ENCODE measurements at places on chromosomes 13 and 19.
A peak's percentile ranks its signal among the peaks of the same experiment; 100 is the strongest.

DNA sequence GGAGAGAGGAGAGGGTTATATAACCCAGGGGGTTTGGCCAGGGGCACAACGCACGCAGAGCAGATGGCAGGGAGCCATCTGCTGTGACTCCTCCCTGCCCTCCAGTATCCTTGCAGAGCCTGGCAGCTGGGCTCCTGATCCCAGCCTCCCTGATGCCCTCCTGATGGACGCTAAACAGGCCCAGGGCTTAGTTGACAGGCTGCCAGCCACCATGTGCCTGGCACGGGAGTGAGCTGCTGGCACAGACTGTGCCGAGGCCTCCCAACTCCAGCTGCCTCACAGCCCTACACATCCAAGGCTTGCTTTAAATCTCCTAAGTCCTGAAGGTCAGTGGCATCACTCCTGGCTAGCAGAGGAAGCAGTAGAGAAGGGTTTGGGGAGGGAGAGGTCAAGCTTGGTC is 16.7 kb downstream of the SYDE1 start:
- no peak for DNase-seq

- no peak for DNase-seq
Observed at GRCh38 chr13:51243832-51244231, 21.6 kb downstream of the FAM124A start.

- peak; percentile 49 for DNase-seq
Observed at GRCh38 chr19:343941-344624, 513 bp downstream of the MIER2 start.

GRCh38 chr13:86510792-86511191 is 711.6 kb upstream of the SLITRK6 start:
- no peak for DNase-seq

- no peak for DNase-seq
Observed at GRCh38 chr13:33782631-33783030, 35.3 kb upstream of the RFC3 start.

DNA sequence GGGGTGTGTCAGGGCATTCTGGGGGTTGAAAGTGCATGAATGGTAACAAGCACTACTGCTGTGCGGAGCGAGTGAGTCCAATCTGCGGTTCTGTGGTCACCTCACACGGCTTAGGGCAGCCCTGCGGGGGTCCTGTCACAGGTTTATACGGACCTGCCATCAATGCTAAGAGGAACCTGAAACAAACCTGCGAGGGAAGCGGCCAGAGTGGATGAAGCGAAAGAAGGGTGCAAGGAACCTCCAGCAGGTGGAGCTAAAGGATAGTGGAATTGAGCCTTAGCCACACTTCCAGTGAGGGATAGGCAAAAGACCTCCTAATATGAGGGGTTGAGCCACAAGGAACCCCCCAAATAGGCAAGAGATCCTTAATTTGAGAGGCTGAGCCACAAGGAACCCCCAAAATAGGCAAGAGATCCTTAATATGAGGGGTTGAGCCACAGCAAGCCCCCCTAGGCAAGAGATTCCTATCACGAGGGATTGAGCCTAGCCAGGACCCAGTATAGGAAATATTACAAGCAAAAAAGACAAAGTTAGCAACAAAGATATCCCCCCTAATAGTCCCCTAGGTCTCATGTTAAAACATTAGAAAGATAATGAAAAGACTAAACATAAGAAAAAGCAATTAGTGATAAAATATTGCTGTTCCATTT is 6.3 kb upstream of the ZNF69 start:
- peak; percentile 89 for DNase-seq

DNA sequence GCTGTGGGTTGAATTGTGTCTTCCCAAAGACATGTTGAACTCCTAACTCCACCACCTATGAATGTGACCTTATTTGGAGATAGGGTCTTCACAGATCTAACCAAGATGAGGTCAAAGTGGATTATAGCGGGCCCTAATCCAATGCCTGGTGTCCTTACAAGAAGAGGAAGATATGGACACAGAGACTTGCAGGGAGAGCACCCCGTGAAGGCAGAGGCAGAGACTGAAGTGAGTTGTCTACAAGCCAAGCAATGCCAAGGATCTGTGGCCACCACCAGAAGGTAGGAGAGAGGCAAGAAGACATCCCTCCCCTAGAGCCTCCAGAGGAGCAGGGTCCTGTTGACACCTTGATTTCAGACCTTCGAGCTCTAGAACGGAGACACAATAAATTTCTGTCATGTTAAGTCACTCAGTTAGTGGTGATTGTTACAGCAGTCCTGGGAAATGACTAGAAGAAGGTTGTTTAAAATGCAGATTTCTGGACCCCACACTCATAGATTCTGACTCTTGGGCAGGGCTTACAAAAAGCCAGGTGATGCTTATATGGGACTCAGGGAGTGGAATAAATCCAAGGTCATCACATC is 70.6 kb downstream of the FGF9 start:
- DNase-seq, result no peak

DNA sequence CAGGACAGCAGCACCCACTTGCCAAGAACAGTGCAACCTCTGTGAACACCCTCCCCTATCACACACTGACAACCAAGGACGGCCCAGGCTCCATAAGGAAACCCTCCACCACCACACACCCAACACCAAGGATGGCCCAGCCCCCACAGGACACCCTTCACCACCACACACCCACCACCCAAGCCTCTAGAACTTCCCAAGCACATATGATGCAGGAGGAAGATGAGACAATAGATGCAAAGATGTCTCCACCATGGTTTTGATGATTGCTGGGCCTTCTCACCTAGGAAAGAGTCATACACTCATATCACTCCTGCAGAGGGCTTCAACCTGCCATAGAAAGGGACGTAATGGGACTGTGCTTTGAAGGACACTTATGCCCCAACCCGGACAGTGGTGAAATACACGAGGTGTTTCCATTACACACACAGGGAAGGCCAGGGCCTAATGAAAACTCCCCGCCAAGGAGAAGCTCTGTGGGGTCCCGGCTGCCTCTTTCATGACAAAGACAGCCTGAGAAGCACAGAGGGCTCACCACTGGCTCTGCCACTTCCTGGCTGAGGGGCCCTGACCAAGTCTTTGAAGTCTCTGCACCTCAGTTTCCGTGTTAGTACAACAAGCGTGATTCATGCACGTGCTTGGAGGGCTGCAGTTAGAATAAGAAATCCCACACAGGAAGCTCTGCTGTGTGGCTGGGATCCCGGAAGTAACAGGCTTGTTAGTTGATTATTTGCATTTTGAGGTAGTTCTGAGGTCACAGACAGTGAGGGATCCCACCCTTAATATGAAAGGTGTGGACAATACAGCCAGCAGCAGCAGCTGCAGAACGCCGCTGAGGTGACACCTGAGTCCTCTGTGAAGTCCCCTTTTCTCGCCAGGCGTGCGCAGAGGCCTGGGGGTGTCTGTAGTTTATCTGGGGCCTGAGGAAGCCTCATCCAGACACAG is 61.9 kb upstream of the ATP12A start:
- DNase-seq, result no peak

- no peak for DNase-seq
Observed at GRCh38 chr13:99196466-99197116, 4.1 kb upstream of the UBAC2 start.

GRCh38 chr19:11136400-11137101 is 19.0 kb downstream of the SPC24 start:
- no peak for DNase-seq

- DNase-seq, result no peak
Observed at GRCh38 chr13:79990048-79990447, 350.9 kb downstream of the SPRY2 start.

GRCh38 chr13:109088624-109088917 is 459.2 kb downstream of the MYO16 start:
- DNase-seq, result no peak

DNA sequence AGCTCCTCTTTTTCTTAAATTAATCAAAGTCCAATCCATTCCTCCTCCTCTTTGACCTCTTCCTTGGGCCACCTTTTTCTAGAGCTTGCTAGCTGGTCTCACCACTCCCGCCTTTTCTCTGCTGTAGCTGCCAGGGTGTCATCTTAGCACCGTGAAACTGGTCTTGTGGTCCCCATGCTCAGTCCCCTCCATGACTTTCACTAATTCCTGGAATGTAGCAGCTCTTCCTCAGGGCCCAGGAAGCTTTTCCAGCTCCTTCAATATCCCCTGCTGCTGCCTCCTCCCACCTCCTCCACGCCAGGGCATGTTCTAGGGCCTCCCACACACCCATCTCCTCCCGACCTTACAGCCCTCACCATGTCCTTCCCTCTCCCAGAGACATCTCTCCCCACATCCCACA is 222.2 kb downstream of the MYO16 start:
- DNase-seq, result no peak

DNA sequence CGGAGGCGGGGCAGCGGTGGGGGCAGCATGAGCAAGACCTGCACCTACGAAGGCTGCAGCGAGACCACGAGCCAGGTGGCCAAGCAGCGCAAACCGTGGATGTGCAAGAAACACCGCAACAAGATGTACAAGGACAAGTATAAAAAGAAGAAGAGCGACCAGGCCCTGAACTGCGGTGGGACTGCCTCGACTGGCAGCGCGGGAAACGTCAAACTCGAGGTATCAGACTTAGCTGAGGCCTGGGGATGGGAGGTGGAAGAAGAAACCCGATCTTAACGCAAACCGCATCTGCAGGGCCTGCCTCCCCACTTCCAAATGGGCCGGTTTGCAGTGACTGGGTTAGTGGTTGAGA is 693 bp downstream of the RFXAP start:
- no peak for DNase-seq

- peak; percentile 56 for DNase-seq
Observed at GRCh38 chr19:17332677-17333581, 1.7 kb downstream of the ANO8 start.

- DNase-seq, result no peak
Observed at GRCh38 chr13:65830411-65831205, 1399.5 kb downstream of the PCDH9 start.

GRCh38 chr19:1947651-1948209 is 6.8 kb downstream of the CSNK1G2 start:
- no peak for DNase-seq

- DNase-seq, result peak; percentile 45
Observed at GRCh38 chr19:5261156-5261890, 79.3 kb downstream of the PTPRS start.

DNA sequence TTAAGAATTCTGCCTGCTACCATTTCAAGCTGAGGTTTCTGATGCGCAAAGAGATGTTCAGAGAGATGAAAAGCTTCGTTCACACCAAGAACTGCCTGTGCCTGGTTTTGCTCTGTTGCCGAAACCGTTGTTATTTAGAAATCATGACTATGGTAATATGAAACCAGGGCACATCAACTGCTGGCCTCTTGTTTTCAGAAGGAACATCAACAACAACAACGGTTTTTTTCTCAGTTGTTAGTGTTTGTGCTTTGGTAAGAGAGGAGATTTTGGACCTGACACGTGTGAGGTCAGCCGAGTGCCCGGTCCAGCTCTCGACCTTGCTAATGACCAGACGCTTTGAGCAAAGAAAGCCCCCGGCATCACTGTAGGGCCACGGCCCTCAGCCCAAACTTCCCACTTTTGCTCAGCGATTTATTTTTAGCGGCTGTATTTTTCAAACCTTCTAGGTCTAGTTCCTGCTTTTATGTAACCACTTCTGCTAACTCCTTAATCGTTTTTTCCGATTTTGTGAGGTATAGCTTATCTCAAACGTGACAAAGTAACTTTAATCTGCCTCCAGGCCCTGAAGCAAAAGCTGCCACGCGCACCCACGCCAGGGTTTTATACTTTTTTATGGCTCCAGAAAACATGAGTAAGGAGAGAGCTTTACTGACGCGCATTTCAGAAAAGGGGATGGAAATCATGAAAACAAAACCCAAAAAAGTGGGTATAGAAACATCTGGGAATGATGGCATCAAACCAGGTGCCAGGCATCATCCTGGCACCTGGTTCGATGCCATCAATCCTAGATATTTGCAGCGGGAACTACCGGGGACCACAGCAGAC is 42.0 kb downstream of the KLF2 start:
- no peak for DNase-seq

DNA sequence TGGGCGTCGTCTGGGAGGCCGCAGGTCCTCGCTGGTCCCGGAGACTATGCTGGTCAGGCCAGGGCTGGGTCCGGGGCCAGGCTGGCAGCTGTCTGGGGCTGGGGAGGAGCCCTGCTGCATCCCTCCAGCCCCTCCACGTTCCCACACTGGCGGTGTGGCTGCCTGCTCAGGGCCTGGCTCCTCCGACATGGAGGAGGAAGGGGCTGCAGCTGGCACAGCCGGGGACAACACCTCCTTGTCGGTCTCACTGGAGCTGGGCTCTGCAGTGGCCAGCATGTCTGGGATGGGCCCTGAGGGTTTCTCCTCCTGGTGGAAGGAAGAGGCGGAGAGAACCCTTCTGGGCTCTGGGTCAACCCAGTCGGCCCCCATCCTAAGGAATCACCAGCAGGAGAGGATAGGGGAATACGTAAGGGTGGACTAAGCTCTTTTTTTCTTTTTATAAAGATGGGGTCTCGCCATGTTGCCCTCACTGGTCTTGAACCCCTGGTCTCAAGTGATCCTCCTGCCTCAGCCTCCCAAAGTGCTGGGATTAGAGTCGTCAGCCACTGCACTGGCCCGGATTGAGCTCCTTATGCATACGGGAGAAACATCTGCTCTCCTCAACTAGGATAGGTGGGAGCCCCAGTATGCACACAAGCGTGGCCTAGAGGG is 806 bp downstream of the ZNF414 start:
- DNase-seq, result no peak

DNA sequence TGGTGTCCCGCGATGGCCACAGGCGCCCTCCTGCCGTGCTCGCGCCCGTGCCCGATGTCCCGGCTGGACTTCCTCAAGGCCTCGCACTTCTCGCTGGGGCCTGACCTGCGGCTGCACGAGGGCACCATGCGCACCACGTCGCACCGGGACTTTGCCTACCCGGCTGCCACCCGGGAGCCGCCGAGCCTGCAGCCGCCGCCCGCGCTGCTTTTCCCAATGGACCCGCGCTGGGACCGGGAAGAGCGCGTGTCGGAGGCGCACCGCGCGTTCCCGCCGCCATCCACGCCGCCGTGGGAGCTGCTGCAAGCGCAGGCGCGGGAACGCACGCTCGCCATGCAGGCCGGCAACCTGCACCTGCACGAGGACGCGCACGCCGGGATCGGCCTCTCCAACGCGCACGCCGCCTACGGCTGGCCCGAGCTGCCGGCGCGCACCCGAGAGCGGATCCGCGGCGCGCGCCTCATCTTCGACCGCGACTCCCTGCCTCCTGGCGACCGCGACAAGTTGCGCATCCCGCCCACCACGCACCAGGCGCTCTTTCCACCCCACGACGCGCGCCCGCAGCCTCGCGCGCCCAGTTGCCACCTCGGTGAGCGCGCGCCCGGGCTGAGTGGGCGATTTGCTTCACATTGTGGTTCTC is 12.1 kb upstream of the PEX11G start:
- DNase-seq, result peak; percentile 92

- DNase-seq, result no peak
Observed at GRCh38 chr13:94256721-94257120, 222.8 kb downstream of the DCT start.

- no peak for DNase-seq
Observed at GRCh38 chr19:46629546-46630025, 4.7 kb upstream of the PTGIR start.

- DNase-seq, result peak; percentile 54
Observed at GRCh38 chr13:24119626-24120508, 40.7 kb upstream of the SPATA13 start.

GRCh38 chr13:30346153-30346788 is 38.9 kb upstream of the KATNAL1 start:
- DNase-seq, result no peak

GRCh38 chr19:12946092-12946721 is 545 bp downstream of the RAD23A start:
- DNase-seq, result peak; percentile 63
